ENCODE measurements at places on chromosomes 2 and 18. TPM values are rescaled to one million over a fixed set of nuclear protein-coding genes. Genes with fewer than 3 reads are reported as not detected.
A peak's percentile ranks its signal among the peaks of the same experiment; 100 is the strongest.

The ITGB6 gene
- total RNA-seq: not detected

The PTPRN gene
- not detected for total RNA-seq

The GAREM2 gene
- total RNA-seq: 2.8 TPM

DNA sequence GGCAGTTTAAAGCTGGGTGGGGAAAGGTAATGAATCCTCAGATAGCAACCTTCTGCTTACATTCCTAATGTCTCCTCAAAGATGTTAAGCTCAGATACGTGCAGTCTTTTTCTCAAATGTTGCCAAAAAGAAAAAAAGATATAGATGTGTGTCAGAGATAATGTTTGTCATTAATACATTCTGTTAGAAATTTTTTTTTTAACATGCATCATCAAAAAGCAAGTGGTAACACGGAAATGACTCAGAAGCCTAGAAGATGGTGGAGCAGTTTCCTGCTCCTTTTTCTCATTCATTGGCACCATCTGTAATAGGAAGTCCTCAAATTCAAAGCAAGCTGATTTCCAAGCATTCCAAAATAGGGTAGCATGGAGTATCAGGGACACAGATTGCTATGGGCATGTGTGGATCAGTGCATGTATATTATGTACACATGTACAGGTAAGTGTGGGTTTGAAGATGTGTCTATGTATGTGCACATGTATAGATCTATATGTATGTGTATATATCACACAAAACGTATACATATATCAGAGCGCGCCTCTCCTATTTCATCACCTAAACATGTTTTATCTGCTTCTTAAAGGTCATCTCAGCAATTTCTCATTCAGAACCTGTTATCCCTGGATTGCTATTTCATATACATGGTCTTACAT lies 79.9 kb upstream of the ITGB6 start:
- H3K4me1 ChIP-seq: peaks cover 26% of the 10 kb centered on the region
- H3K27me3 ChIP-seq: no peaks in the 10 kb centered on the region
- H3K27ac ChIP-seq: peak overlapping the region; percentile 58
- no peak overlapping the region for H3K4me3 ChIP-seq
- H3K36me3 ChIP-seq: peaks cover 86% of the 10 kb centered on the region
- DNase-seq: no peak

- no peak overlapping the region for H3K4me3 ChIP-seq
- H3K27ac ChIP-seq: no peak overlapping the region
- H3K36me3 ChIP-seq: no peaks in the 10 kb centered on the region
- no peaks in the 10 kb centered on the region for H3K27me3 ChIP-seq
These were observed 233.4 kb upstream of the COPS8 start for GRCh38 chr2:236852100-236852976.

DNA sequence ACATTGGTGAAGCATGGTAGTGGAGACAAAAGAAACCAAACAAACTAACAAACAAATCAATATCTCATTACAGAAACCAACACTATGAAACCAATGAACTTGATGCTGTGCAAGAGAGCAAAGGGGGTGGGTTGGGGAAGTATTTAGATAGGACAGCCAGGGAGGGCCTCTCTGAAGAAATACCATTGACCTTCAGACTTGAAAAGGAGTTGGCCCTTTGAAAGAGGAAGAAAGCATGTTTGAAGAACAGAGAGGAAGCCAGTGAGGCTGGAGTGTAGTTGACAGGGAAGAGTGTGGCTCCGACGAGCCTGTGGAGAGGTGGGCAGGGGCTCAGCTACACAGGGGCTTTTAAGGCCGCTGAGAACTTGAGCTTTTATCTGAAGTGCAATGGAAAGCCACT lies 151.0 kb upstream of the GATA6 start:
- no peaks in the 10 kb centered on the region for H3K27me3 ChIP-seq
- no peaks in the 10 kb centered on the region for H3K36me3 ChIP-seq
- H3K4me3 ChIP-seq: no peak overlapping the region
- no peak for DNase-seq
- no peaks in the 10 kb centered on the region for H3K4me1 ChIP-seq
- H3K27ac ChIP-seq: no peak overlapping the region

DNA sequence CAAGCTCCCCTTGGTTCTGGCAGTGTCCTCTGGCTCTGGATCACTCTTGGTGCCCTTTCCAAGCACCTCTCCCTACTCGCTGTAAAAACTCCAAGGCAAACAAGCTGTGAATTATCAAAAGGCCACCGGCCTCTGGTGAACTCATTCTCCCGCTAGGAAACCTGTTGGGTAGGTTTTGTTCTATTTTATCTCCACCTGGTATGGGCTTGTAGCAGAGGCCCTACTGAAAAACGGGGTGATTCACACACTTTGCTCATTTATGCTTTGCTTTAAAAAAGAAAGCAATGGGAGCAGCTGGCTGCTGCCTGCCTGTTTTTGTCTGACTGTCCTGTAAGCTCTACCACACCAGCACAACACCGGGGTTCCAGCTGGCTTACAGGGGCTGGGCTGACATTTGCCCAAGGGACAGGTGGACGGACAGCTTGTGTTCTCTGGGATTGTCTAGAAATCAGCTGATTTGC lies 56.8 kb downstream of the SH3BP4 start:
- no peaks in the 10 kb centered on the region for H3K27me3 ChIP-seq
- H3K27ac ChIP-seq: no peak overlapping the region
- no peak overlapping the region for H3K4me3 ChIP-seq
- DNase-seq: no peak
- H3K4me1 ChIP-seq: no peaks in the 10 kb centered on the region
- no peaks in the 10 kb centered on the region for H3K36me3 ChIP-seq

The SIGLEC15 gene
- not detected for total RNA-seq

The CLEC4F gene
- total RNA-seq: not detected

The DTNA gene
- not detected for total RNA-seq

The TMEM247 gene
- not detected for total RNA-seq

- DNase-seq: no peak
- H3K27me3 ChIP-seq: peaks cover 80% of the 10 kb centered on the region
- peaks cover 2% of the 10 kb centered on the region for H3K4me1 ChIP-seq
- peak overlapping the region; percentile 37 for H3K27ac ChIP-seq
- H3K36me3 ChIP-seq: peaks cover 6% of the 10 kb centered on the region
These were observed 7.7 kb downstream of the HOXD3 start for GRCh38 chr2:176164611-176165369.

GRCh38 chr2:18171191-18172139 lies 293.0 kb downstream of the KCNS3 start:
- DNase-seq: no peak
- H3K27ac ChIP-seq: no peak overlapping the region
- H3K4me3 ChIP-seq: no peak overlapping the region
- H3K27me3 ChIP-seq: peaks cover 2% of the 10 kb centered on the region

- peaks cover 39% of the 10 kb centered on the region for H3K4me1 ChIP-seq
- peak overlapping the region; percentile 54 for H3K27ac ChIP-seq
- H3K27me3 ChIP-seq: no peaks in the 10 kb centered on the region
- H3K36me3 ChIP-seq: peaks cover 23% of the 10 kb centered on the region
These were observed 3.4 kb downstream of the REL start for GRCh38 chr2:60884800-60885199.

- H3K4me3 ChIP-seq: no peak overlapping the region
- no peaks in the 10 kb centered on the region for H3K36me3 ChIP-seq
- DNase-seq: no peak
These were observed 62.1 kb upstream of the NOSTRIN start for GRCh38 chr2:168740360-168740759.

The HYCC2 gene
- total RNA-seq: 40.2 TPM

The WBP1 gene
- total RNA-seq: 34.3 TPM

GRCh38 chr2:179226961-179227259 lies 37.7 kb downstream of the SESTD1 start:
- no peak for DNase-seq
- no peaks in the 10 kb centered on the region for H3K36me3 ChIP-seq
- H3K4me3 ChIP-seq: no peak overlapping the region
- H3K4me1 ChIP-seq: no peaks in the 10 kb centered on the region

Data from activated CD8-positive, alpha-beta T cell treated with anti-CD3 and anti-CD28 coated beads, Interleukin-2, amount 10 ng/mL, durations not matched to agents 7 days and 5 days (primary cell).